ENCODE measurements at places on chromosomes 4 and X. TPM values are rescaled to one million over a fixed set of nuclear protein-coding genes. Genes with fewer than 3 reads are reported as not detected.
A peak's percentile ranks its signal among the peaks of the same experiment; 100 is the strongest.

TRIM75 gene
- not detected for total RNA-seq

TDO2 gene
- total RNA-seq: 0.67 TPM

HTT gene
- total RNA-seq: 59.1 TPM

CT45A10 gene
- not detected for total RNA-seq

GPRIN3 gene
- 16.6 TPM for total RNA-seq

SH2D1A gene
- total RNA-seq: not detected

PAQR3 gene
- total RNA-seq: 14.5 TPM

ATP8A1 gene
- total RNA-seq: 70.5 TPM

DNA sequence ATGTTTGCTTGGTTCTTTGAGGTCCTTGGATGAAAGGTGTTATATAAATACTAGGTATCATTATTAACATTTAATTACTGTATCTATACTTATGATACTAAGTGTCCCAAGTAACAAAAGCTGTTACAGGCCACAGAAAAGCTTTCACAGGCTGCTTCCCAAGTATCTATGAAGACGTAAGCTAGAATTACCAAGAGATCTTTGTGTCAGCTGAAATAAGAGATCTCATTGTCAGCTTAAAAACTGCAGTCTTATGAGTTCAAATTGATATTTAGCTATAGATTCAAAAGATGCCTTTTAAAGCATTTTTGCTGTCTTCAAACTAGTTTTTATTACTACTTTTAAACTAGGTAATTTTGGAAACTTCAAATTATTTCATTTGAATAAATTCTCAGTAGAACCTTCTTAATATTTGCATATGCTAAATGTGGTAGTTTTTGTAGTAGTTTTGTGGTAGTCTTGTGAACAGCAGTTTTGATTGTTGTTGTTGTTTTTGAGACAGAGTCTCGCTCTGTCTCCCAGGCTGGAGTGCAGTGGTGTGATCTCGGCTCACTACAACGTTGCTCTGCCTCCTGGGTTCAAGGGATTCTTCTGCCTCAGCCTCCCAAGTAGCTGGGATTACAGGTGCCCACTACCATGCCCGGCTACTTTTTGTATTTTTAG lies 170.0 kb upstream of the RPL34 start:
- DNase-seq: no peak

DNA sequence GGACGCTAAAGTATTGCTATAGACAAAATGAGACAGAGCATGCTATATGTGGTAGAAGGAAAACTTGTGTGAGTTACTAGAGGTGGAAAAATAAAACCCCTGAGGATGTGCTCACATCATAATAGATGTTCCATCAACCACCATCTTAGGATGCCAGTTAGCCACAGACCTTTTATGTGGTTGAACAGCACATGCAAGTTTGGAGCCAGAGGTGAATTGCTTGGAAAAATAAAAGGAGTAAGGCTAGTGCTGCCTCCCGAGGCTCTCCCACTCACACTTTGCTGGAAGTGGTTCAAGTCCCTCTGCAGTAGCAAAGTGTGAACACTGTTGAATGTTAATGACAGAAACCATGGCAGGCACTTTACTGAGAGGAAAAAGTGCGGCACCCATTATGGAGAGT lies 39.4 kb upstream of the PPARGC1A start:
- DNase-seq: no peak

GRCh38 chr4:81494031-81494431 lies 22.3 kb upstream of the RASGEF1B start:
- DNase-seq: no peak

DNA sequence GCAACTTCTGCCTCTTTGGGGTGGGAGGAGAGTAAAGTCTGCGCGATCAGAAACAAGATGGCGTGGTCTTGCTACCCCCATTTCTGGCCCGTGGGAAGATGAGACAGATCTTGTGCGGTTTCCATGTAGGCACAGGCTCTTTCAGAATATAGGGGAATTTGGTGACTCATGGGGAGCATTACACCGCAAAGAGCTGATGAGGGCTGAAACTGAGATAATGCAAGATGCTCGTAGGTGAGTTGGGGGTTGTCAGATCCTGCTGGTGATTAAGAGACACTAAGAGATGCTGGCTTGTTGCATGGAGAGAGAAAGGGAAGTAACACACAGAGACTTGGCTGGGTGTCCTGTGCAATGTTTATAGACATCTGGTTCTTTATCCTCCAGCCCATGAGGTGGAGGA lies 1.5 kb downstream of the EVC start:
- DNase-seq: no peak

GRCh38 chrX:19593690-19594089 lies 78.4 kb upstream of the MAP3K15 start:
- no peak for DNase-seq

- no peak for DNase-seq
Measured at GRCh38 chr4:86791126-86791525, 58.1 kb downstream of the SLC10A6 start.

DNA sequence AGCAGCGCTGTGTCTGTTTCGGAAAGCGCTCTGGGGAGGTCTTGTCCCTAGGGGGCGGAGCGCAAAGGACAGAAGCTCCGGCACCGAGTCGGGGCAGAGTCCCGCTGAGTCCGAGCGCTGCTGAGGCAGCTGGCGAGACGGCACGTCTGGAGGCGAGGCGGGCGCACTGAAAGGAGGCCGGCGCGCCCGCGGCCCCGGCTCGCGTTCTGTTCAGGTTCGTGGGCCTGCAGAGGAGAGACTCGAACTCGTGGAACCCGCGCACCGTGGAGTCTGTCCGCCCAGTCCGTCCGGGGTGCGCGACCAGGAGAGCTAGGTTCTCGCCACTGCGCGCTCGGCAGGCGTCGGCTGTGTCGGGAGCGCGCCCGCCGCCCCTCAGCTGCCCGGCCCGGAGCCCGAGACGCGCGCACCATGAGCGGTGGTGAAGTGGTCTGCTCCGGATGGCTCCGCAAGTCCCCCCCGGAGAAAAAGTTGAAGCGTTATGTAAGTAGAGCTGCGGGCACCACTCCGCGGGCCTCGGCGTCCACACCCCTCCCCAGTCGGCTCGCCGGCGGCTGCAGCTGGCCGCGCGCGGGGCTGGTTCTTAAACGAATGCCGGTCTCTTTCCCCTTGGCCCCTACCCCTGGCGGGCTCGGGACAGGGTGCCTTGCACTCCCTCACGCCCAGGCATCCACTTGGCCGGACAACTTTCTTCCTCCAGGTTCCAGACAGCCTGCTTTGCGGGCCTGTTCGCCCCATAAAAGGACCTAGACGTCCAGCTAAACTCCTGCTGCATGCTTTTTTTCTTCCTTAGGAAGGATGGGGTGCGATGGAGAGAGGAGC lies at the start of gene GAB1:
Gene GAB1, plus strand, starts transcription at position 96 of the 819 bp plus-strand sequence. Its CDS starts 313 bp downstream, at position 409.
- DNase-seq: peak; percentile 80

DNA sequence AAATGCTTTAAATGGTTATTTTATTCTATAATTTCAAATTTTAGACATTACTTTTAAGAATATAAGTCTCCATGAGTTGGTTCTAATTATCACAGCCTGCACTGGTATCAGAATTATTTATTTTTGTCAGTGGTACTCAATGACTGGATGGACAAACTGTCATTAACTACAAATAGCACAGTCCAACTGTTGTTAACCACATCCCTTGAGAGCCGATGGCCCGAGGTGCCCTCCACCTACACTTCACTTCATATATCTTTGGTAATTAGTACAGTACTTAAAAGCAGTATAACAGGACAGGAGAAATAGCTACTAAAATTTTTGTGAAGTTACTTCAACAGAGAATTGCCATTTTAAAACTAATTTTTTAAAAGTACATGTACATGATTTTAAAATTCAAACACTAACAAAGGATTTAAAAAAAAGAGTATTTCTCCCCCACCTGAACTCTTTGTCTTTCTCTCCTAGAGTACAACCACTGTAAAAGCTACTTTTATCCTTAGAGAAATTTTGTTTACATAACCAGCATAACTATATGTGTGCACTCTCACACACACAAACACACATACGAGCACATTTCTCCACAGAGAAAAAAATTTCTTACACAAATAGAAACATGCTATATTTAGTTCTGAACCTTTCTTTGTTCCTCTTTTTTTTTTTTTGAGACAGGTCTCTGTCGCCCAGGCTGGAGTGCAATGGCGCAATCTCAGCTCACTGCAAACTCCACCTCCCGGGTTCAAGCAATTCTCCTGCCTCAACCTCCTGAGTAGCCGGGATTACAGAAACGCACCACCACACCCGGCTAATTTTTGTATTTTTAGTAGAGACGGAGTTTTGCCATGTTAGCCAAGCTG lies 6.5 kb downstream of the TIFA start:
- DNase-seq: no peak

DNA sequence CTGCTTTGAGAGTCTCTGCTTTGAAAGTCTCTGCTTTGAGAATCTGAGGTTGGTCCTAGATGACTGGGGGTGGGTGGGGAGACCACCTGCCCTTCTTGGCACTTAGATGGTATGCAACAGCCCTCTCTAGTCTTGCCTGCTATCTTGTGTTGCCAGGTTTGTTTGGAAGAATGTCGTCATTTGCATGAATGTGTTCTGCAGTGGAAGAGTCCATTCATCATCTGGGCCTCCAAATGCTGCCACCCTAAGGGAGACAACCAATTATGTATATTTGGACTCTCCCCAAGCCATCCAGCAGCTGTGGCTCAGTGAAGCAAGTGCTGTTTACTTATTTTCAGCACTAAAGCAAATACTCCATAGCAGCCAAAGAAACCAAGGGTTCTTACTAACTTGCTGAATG lies 44.6 kb upstream of the TRPC5OS start:
- DNase-seq: no peak

DNA sequence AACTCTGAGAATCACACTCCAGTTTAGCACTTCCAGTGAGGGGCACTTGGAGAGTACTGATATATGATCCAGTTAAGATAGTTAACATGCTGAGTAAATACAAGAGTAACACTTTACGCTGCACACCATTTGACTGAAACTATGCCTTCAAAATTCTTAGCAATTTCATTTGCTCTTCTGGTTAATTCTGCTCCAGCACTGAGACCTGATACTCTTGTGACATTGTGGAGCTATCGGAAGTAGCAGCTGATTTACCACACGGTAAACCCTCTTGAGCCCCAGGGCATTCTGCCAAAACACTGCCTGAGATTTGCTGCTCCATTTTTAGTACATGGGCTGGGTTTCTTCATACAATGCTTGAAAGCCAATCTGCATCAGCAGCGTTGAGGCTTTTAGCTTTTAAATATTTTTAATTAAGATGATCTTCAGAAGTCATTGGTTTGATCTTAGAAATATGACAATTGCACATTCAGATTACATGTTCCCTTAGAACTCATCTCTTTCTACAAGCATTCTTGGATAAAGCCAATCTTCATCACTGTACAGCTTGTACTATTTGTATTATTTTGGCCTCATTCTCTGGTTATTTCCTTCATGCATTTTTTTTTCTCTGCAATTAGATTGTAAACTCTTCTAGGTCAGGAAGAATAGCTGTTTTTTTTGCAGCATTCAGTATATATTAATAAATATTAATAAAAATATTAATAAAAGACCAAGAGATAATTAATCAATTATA lies 67.8 kb upstream of the ETNPPL start:
- DNase-seq: peak; percentile 33

DNA sequence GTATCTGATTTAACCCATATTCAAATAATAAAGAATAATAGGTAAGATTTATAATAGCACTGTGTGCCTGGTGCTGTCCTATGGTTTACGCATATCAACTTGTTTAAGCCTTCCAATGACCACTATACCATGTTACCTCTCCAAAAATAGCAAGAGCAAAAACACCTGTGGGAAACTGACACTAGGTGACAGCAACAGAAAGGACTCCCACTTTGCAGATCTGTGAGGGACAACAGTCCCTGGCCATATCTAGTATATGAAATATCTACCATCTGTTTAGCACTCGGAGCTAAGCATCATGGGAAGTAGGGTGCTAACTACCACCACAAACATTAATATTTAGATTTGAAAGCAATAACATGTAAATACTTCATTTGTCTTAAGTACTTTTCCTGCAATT lies 55.7 kb upstream of the TXK start:
- no peak for DNase-seq

GRCh38 chr4:176793060-176793605 lies 411 bp upstream of the VEGFC start:
- DNase-seq: no peak

- no peak for DNase-seq
Measured at GRCh38 chr4:176492646-176493302, 173.0 kb downstream of the SPCS3 start.

- DNase-seq: no peak
Measured at GRCh38 chr4:169841776-169842175, 84.0 kb upstream of the HPF1 start.

GRCh38 chrX:132452911-132453550 lies 35.8 kb downstream of the MBNL3 start:
- no peak for DNase-seq

- DNase-seq: no peak
Measured at GRCh38 chr4:174041555-174042105, 241.8 kb downstream of the FBXO8 start.

- DNase-seq: no peak
Measured at GRCh38 chr4:119118397-119118796, 17.2 kb upstream of the MYOZ2 start.

DNA sequence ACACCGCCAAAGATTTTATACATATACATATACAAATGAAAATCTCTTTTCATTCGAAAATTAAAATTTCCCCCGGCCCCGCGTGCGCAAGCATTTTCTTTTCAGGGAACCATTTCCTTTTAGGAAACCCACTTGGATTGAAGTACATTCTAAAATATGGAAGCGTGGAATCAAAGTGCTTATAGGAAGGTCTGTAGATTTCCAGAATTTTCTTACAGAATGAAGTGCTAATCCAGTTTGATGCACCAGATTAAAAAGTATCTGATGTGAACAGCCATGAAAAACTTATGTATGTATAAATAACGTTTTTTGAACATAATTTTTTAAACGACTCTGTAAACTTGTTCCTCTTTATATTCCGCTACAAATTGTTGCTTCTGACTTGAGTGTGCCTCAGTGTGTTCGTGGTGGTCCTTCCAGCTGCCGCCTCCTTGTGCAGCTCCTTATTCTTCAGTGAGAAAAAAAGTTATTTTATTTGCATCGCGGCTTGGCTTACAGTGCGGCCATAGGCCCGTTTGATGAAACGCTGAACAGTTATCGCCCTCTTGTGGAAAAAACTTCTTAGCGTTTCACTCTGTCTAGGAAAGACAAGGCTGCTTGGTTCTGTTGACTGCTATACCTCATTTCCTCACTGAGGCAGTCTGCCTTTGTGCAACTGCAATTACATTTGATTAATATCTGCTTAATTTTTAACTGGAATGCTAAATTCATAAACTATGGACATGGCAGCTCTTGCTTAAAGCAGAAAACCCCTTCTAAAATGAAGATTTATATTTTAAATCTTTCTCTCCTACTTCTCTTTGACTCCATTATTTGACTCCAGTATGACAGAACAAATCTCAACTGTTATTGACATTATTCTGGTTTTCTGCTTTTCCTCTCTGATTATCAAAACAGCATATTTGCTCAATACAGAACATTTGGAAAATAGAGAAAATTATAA lies 4.7 kb upstream of the NKX6-1 start:
- no peak for DNase-seq

GRCh38 chr4:128950796-128951195 lies 141.3 kb downstream of the JADE1 start:
- no peak for DNase-seq
